Fibroblast of upper back skin (primary cell): ENCODE measurements at places on chromosomes 4 and X.

GRCh38 chr4:25901030-25901430 is 13.0 kb upstream of the SMIM20 start:
- no peak for DNase-seq

GRCh38 chr4:163736876-163737275 is 242.4 kb downstream of the TMA16 start:
- DNase-seq = no peak

- peak; percentile 4 for DNase-seq
These were observed 107.7 kb upstream of the ZFP42 start for GRCh38 chr4:187887906-187888305.

DNA sequence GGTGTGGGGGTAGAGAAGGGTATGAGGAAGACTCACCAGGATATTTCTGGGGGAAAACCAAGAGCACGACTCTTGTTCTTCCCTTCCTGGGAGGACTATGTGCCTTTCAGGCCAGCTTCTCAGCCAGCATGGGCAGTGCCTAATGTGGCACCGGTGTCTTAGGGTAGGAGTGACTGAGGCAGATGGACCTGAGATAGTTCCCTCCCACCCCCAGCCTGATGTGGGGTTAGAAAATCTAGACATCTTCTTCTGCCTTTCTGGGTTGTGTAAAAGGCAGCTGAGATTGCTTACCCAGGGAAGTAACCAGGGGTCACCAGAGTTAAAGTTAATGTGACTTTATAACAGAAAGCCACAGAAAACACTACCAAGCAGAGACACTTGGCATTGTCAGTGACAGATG is 127.3 kb downstream of the TMA16 start:
- DNase-seq = no peak

- no peak for DNase-seq
These were observed 54.4 kb upstream of the CXorf51B start for GRCh38 chrX:146755214-146755613.

- no peak for DNase-seq
These were observed 1.4 kb downstream of the RAI2 start for GRCh38 chrX:17859609-17860178.

- DNase-seq = peak; percentile 45
These were observed 421.3 kb downstream of the FAT4 start for GRCh38 chr4:125736057-125736456.

DNA sequence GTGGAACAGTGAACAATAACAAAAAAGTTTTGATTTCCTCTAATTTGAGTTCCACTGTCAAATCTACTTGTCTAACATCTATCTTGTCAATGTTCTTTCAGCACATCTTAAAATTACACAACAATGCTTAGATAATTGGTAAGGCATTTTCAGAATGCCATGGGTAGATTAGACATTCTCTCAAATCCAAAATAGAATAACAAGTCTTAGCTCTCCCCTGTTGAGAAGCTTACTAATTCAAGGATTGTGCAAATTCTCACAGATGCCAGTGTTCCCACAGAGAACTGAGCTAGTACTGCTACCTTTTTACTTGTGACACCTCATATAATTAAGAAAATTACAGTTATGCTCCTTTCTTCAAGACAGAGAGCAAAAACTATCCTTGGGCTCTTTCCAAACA is 2442.0 kb downstream of the PCDH7 start:
- no peak for DNase-seq

GRCh38 chr4:91630054-91630453 is 673.7 kb upstream of the GRID2 start:
- DNase-seq = no peak

DNA sequence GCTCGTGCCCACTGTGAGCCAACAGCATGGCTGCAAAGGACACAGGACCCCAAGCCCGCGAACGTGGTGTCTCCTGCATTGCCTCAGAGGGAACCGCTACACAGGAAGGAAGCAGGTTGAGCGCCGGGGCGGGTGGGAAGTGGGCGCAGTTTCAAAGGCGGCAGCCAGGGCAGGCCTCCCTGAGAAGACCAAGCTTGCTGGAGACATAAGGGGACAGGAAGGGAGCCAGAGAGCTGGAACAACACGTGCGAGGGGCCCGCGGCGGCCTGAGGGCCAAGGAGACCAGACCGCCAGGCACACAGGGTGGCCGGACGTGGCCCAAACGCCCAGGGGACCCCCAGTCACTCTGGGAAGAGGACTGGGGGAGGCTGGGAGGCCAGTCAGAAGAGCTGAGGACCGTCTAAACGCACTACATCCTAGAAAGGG is 32.0 kb downstream of the CTBP1 start:
- no peak for DNase-seq

DNA sequence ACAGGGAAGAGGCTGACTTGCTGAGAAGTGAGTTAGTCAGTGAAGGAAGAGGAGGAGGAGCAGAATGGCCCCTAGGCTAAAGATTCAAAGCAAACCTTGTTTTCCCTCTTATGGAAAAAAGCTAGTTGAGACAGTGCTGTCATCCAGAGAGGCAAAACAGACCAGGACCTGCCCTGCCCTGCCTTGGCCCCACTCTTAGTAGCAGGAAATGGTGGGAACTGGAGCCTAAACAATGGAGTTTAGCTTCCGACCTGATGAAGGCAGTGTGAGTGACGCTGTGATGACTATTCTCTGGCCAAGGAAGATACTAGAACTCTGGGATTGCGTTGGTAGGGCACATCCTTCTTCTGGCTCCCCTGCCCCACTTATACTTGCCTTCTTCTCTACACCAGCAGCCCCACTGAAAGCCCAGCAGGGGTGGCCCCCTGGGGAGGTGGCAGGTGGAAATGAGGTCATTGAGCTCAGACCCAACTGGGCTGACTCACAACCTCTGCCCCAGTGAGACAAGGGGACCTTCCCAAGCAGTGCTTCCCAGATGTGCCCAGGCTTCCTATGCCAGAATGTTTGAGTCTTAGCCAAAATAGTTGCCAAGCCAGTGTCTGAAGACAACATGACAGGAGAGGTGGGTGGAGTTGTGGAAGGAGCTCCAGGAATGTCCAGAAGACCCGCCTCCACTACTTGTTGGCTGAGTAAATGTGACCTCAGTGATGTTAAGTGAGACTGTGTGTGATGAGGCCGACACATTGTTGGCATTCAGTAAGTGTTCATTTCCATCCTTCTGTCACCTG is 38.8 kb downstream of the MSN start:
- peak; percentile 43 for DNase-seq

DNA sequence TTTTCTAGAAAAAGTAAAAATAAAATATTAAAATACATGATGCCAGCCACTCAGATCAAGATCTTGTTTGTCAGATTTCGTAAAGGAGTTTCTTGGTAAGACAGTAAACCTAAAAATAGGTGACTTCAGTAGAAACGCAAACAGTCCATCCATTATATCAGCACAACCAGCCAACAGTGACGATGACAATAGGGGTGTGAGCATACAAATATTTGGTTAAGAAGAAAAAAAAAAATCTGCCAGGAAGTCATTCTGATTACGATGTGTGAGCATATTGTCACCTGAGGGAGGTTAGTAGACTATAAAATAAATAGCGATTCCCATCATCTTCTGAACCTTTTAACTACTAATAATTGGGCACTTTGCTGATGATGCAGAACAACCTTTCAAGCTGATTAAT is 37.6 kb downstream of the SLC7A11 start:
- DNase-seq = no peak

DNA sequence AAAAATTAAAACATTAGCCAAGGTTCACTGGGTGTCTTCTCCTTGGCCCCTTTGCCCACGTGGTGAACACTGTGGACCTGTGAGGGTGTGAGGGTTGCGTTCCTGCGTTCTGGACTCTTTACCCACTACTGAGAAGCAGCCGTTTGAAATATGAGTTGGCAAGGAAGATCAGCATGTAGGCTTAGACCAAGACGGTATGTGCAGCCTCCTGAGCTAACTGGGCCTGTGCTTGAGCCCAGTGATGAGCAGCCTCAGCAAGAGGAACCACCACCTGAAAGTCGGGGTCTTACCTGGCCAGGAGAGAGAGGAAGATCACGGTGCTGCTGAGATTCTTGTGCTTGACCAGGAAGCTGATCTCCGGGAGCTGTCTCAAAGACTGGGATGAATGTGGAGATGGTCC is 19.5 kb downstream of the RGS12 start:
- no peak for DNase-seq

DNA sequence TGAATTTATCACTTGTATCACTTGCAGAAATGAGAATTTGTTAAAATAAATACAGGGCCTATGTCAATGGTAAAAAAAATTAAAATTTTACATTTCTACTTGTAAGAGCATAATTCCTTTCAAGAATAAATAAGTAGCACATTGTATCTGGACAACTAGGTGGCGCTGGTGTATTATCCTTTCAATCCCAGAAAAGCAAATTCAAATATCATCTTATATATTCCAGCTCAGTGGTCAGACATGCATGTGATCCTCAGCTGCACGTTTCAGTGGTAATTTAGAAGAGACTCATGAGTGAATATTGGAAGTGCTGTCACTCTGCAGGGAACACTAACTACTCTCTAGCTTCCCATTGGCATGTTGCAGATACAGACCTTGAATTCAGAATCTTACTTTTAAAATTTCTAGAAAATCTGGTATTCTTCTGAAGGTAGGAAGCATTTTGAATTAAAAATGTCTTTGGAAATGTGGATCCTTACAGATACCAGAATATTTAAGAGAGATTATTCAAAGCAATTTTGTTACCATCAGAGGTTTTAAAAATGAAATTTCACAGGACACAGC is 1414.7 kb upstream of the TENM3 start:
- peak; percentile 84 for DNase-seq

GRCh38 chr4:69951602-69952001 is 13.9 kb downstream of the CSN2 start:
- peak; percentile 10 for DNase-seq

GRCh38 chrX:21207080-21207479 is 167.1 kb upstream of the CNKSR2 start:
- no peak for DNase-seq

DNA sequence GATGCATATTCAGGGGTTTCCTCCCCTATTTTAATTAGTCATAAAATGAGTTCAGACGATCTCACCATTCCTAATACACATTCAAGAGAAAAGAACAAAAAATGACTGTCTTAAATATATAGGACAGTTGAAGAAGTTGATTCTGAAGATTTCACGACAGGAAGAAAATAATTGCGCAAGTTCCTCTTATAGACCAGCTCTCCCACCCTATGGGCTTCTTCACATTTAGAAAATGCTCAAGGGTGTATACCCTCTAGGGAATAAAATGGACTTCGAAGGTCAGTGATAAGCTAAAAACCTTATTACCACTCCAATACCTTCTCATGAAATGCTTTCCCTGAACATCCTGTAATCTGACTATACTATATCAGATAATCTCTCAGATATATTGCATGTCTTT is 149.2 kb upstream of the TEX13C start:
- DNase-seq = no peak

DNA sequence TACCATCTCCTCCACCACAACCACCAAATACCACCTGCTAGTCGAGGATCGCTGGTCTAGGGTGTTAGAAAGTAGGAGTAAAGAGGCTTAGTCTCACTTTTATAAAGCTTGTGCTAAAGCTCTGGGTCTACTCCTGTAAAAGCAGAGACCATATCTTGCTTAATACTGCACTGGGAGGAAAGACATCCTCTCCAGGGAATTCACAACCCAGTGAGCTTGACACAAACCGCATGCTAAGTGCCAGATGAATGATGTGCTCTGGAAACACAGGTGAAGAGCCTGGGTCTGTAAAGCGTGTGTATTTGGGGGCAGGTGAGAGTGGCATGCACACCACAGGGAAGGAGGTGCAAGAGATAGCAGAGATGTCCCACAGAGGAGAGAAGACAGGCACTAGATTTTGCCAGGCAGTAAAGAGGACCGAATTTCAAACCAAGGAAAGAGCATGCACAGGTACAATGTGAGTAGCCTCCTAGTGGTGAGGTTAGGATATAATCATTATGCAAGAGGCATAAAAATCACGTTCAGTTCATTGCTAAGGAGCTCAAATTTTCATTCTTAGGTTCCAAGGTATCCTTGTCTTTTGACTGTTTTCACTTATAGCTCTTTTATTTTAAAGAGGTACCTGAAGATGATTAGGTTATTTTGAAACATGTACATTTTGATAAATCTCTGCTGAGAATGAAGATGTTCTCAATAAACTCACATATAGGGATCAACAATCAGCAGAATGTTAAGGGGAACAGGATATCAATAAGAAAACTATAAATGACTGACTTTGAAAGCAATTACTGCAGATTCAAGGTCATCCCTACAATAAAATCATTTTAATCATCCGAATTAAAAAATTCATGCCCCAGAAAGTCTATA is 20.7 kb downstream of the TAPT1 start:
- no peak for DNase-seq

DNA sequence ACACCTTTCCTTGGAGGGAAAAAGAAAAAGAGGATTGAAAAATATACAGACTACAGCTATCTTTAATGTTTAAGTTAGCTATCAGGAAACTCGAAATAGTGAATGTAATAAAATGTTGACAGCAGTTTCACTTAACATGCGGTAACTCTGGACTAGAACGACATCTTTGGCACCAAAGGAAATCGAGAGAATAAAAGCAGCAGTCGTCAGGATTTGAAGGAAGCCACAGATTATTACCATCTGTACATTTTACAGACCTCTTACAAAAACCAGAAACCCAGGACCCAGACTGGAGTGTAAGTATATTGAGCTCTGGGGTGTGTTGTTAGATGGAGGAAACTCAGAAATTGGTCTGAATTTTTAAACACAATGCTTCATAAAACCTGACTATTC is 51.6 kb upstream of the STOX2 start:
- no peak for DNase-seq

DNA sequence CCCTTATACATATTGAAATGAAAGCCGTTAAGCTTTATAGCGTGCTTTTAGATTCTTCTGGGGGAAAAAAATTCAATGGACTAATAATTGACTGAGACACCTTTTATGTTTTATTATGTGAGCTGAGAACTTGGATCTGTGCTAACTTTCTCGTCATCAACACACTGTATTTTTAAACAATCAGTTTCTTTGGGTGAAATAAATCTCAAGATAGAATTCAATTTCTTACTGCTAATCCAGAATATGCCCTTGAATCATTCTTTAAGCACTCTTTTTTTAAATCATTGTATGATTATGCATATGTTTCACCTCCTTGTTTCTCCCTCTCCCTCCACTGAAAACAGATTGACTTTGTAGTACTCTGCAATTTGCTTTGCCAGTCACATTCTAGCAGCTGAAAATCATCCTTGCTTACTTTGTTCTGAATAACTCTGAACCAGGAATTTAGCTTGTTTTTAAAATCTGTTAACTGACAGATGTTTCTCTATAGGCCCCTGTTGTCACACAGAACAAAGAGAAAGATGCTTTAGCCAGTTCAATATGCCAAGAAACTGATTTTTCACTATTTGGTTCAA is 81.5 kb downstream of the SLIT2 start:
- no peak for DNase-seq

- peak; percentile 36 for DNase-seq
These were observed 16.1 kb downstream of the RNF4 start for GRCh38 chr4:2484993-2485392.

DNA sequence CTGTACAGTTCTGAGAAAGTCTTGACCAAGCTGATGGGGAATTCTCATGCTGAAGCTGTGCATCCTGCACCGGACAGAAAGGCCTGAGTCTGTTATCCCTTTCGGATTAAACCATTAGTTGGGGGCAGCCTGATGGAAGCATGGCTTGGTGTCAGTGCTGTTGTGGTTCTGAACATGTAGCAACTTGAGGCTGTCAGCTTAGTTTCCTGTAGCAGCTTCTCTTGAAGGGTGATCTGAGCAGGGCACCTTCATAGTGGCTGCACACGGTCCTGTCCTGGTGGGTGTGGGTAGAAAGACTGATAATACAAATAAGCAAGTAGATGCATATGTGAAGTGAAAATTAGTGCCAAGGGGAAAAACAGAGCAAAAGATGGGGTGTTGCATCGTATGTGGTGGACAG is 11.7 kb downstream of the KIAA0232 start:
- no peak for DNase-seq

GRCh38 chr4:153419673-153420278 is 46.4 kb upstream of the TMEM131L start:
- DNase-seq = no peak
